ENCODE measurements at places on chromosomes 1 and 21.

DNA sequence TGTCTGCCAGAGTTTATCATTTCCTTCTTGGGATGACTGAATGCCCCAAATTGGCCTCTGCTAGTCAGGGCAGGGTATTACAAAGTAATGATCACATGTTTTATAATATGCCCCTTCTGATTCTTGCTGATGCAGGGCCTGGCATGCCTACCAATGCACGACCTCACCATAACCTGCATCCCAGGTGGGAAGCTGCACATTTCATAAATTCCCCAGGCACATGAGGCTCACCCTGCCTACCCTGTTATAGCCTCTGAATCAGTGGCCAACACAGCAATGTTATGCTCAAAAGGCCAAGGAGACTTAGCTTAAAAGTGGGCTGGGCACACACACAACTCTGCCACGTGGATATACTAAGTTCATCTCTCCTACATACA lies 28.0 kb upstream of the XPR1 start:
- DNase-seq, result no peak

DNA sequence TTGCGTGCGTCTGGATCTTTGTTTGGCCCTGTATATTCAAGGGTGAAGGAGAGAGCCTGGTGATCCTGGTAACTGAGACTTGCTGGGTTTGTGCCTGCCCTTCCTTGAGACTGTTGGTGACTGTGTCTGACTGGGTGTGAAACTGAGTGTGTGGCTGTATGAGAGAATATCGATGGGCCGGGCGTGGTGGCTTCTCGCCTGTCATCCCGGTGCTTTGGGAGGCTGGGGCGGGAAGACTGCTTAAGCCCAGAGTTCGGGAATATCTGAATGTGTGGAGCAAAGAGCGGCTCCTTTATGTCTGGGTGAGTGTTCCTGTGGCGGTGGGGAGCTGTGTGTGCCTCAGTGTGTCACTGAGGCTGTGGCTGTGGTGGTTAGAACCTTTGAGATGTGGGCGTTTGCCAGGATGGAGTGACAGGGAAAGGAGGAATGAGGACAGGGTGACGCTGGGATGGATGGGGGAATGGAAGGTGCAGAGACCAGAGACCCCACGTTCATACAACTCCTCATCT lies 2.7 kb upstream of the MARCKSL1 start:
- no peak for DNase-seq

GRCh38 chr21:33546086-33546485 lies 3.2 kb downstream of the SON start:
- no peak for DNase-seq

DNA sequence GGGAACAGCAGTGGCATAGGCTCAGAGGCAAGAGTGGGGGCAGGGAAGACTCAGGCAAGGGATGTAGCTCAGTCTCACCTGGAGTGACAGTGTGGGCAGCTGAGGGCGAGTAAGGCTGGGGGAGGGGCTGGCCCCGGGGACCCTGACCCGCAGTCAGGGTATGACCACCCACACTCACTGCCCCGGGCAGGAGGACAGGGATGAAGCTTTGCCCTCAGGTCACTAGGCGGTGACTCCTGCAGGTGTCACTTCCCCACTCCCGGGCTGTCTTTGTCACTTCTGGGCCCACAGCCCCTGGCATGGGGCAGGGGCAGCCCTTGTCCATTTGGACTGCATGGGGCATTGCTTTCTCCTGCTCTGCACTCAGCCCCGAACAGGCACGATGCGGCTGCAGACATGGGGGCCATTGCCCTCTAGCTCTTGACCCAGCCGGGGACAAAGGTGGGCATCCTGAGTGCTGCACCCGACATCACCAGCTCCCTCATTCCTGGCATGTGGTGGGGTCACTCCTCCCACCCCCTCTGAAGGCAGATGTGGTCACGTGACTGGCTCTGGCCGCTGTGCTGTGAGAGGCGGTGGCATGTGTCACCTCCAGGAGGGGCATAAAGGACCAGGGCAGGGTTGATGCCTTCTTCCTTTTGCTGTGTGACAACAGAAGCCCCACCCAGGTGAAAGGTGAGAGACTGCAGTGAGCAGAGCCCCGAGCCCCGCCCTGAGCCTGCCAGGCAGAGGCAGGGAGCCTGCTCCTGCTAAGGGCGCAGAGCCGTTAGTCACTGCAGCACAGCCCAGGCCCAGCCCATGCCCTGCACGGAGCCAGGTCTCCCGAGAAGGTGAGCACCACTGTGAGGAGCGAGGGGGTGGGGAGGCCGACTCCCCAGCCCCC lies 66.0 kb downstream of the MATN1 start:
- DNase-seq, result no peak

- no peak for DNase-seq
Measured at GRCh38 chr1:232634096-232634495, 4.2 kb upstream of the SIPA1L2 start.

- DNase-seq, result no peak
Measured at GRCh38 chr1:28147264-28148094, 29.0 kb downstream of the PTAFR start.

Data from NCI-H2081 (cell line).